ENCODE measurements at places on chromosomes 5 and 9.
A peak's percentile ranks its signal among the peaks of the same experiment; 100 is the strongest.

GRCh38 chr5:120678279-120678678 lies 214.2 kb downstream of the PRR16 start:
- DNase-seq: no peak

GRCh38 chr5:143865426-143866025 lies 53.6 kb downstream of the HMHB1 start:
- DNase-seq: no peak

DNA sequence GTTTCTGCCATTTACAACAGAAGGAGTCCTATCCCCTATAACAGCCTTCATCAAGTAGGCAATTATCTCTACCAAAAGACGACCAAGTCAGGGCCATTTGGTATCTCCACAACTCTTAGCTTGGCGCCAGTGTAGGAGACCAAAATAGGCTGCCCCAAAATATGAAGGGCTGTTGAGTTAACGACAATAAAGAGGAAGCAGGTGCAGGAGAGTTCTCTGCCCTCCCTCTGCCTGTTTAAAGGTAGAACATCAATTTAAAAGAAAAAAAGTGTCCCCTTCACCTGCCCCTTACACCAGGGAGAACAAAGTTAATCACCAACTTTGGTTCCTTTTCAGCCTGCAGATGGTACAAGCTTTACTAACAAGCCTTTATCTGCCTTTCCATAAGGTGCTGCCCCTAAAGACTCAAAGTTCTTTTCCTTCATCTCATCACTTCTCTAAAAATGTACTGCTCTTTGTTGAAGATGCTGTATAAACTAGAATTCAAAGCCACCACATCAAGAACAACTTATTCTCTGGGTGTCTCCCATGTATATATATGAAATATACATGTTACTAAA lies 33.3 kb downstream of the PPP1R2B start:
- no peak for DNase-seq

DNA sequence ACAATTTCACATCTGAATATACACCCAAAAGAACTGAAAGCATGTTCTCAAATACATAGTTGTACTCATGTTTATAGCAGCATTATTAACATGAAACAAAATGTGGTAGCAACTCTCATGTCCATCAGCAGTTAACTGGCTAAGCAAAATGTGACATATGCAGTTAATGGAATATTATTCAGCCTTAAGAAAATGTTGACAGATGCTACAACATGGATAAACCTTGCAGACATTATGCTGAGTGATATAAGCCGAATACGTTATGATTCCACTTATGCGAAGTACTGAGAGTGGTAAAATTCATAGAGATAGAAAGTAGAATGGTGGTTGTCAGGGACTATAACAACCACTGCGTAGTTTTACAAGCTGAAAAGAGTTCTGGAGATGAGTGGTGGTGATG lies 1469.0 kb upstream of the ACO1 start:
- no peak for DNase-seq

DNA sequence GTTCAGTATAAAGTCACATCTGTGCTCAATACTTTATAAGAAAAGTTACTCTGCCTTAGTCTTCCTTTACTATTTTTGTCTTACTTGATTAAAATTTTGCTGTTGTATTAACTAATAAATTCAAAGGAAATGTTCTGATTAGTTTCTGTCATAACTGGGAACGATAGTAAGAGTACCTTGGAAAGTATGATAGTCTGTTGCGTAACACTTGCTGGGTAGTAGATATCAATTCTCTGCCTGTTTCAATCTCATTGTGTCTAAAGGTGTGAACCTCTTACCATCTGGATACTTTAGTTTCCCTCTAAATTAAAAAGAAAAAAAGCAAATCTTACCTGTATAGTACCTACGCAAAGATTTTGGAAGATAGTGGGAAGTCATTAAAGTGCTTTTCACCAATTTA lies 48.5 kb downstream of the COMMD10 start:
- DNase-seq: no peak

DNA sequence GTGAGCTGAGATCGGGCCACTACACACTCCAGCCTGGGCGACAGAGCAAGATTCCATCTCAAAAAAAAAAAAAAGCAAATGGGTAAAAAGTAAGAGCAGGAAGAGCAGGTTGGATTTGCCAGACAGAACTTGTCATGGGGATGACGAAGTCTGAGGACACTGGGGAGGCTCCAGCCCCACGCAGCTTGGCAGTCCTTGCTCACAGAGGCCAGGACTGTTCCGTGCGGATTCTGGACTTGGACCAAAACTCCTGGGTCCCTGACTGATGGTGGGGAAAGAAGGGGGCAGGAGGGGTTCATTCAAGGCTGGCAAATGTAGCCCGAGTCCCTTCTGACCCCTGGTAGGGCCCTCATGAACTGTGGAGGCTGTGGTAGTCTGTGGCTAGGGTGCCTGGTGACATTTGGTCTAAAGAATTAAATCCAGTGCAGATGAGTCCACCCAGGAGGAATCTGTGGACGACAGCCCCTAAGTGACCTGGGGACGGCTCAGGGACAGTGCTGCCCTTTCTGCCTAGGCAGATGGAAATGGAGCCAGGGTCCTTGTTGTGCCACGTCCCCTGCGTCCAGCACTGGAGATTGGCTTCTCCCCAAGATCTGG lies 3.1 kb downstream of the FGD3 start:
- DNase-seq: no peak

DNA sequence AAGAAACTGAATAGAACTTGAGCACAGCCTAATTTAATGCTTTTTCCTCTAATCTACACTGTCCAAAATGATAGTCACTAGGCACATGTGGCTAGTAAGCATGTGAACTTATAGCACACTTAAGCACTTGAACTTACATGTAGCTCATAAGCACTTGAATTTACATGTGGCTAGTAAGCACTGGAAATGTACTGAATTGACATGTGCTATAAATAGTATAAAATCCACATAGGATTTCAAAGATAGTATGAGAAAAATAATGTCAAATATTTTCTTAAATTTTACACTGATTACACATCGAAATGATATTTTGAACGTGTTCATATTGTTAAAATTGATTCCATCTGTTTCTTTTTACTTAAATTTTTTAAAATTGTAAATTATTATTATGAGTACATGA lies 167.3 kb downstream of the CARTPT start:
- no peak for DNase-seq

DNA sequence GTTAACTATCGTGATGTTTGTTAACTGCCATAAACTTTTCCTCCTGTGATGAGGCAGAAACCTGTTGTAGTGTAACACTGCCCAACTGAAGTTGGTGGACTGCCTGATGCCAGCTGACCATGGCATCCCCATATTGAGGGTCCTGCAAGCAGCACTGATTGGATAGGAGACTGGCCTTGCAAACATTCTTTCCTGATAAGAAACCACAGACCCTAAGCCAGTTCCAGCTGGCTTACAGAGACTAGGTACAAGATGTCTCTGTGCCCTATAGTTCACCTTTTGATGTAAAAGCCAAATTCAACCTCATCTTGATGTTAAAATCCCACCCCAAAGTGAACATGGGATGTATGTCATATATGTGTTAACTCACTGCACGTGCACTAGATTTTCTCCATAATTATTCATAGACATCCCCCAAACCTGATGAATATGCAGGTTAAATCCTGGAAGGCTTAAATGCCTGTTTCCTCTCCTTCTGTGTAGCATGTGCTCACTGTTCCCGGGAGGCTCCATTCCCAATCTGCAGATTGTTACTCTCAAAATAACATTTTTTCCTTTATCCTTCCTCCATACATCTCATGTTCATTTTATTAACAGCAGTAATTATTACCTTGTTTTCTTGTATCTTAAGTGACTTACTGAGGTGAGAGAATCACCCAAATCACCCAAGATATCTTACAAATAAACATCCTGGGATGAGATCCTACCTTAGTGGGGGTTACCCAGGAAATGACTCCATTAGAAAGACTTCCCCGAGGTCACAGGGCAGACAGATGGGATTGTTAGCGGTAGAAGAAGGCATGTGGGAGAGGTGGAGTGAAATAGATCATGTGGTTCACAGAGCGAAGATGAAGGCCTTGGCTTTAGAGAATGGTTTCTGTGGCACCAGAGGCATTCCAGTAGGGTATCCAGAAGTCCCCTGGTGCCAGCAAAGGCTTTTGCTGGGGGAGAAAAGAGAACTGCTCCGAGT lies 566.7 kb downstream of the CCDC171 start:
- no peak for DNase-seq

DNA sequence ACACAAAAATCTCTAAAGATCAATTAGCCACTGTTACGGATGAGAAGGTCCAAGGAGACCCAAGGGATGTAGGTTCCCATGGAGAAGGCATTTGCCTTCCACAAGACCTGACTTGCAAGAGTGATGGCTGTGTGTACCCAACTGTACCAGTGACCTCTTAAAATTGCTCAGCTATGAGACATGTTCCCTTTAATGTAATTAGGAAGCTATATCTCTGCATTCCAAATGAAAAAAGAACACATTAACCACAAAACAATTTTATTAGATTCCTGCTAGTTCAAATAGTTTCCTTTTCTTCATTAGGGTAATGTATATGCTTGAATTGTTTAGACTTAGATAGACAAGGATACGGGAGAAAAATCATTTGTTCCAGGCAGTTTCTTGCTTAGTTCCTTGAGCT lies 3.3 kb downstream of the OR2Y1 start:
- DNase-seq: no peak

DNA sequence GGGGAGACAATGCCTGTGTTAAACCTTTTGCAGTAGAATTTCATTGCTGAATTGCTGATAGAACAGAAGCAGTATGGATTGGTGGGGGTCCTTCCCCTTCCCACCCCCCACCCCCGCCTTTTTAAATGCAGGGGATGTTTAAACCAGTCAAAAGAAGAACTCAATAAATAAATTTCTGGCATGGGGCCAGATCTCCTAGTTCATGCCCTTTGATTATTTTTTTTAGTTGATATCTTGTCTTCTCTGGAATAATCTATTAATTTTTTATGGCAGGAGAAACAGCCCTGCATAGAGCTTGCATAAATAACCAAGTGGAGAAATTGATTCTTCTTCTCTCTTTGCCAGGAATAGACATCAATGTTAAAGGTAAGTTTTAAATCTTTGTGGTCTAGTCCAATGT lies 72.8 kb downstream of the SLF1 start:
- no peak for DNase-seq

DNA sequence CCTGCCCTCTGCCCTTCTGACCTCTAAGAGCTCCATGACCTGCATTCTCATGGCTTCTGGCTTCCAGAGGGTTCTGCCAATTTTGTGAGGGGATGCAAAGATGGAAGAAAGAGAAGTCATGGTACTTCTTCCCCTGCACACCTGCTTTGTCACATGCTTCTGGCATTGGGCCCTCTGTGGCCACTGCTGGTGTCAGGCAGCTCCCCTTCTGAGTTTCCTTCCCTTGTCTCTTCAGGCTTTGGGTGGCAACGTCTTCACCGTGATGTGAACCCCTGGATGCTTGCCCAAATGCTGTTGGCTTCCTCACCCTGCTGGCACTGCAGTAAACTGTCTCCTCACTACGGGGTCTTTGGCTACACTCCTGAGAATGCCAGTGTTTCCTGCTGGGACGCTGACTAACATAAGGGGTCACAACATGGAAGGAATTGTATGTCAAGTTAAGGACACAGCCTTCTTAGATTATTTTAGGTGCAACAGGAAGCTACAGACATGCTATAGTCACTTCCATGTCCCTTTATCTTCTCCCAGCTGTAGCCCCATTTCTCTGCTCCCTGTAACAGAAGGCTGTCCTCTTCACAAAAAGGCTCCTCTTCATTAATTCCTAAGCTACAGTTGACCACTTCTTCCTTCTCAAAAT lies 8.9 kb upstream of the CLINT1 start:
- DNase-seq: no peak

DNA sequence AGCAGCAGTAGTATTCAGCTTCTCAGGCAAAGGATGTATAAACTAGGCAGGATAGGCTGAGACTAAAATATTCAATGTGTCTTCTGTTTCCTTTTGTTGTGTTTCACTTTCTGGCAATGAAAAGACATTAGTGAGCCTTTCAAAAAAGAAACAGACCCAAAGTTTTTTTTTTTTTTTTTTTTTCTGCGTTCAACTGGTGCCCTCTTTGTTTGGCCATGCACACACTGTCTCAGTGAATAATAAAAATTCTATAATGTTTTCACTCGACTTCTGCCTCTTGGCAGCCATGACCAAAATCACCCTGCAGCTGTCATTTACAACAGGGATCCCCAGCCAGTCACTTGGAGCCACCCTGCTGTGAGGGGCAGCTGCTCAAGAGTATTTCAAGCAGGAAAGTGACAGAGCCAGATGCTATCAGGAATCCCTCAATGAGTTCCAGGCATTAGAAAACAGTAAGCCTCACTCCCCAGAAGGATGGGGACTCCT lies 44.0 kb upstream of the MAN2A1 start:
- peak; percentile 72 for DNase-seq

- DNase-seq: no peak
These were observed 11.7 kb upstream of the ESM1 start for GRCh38 chr5:54997081-54997480.

- DNase-seq: no peak
These were observed 115.8 kb upstream of the SLIT3 start for GRCh38 chr5:169416583-169417196.

DNA sequence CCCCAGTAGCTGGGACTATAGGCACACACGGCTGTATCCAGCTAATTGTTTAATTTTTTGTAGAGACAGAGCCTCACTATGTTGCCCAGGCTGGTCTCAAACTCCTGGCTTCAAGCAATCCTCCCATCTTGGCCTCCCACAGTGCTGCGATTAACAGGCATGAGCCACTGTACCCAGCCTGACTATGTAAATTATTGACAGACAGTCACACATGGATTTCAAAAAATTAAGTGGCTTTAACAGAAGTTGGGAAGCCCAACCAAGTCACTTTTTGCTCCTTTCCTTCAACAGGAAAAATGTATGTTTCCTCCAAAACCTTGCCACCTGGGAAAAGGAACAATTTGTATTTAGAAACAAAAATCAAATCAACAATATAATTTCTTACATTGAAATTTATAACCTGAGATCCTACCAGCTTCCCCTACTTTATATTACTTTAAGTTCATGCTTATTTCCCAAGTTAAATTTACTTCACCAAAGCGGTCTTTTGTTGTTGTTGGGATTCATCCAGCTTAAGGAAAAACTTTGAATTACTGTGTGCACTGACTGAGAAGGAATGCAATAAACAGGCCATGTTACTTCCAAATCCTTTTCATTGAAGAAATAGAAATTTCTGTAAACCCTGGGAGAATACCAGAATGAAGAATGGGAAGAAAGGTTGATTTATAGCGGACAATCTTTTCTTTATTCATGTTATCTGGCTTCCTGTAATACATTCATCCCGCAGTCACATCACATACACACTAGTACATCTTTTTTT lies 8.6 kb downstream of the PCA3 start:
- no peak for DNase-seq

DNA sequence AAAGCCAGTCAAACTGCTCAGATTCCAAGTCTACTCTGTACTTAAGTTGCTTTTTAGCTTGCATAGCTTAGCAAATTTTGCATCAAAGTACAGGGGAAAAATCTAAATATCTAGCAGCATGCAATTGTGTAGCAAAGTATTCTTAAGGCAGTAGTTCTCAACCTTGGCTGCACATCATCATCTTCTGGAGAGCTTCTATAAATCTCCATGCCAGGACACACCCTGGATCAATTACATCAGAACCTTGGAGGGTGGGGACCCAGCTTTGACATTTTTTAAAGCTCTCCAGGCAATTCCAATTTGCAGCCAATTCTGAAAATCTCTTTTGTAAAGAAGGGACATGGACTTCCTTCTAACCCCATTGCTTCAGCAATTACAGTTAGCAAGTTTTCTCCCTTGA lies 187.5 kb downstream of the SNCAIP start:
- no peak for DNase-seq
